Naive thymus-derived CD4-positive, alpha-beta T cell (primary cell): ENCODE measurements at places on chromosomes 16 and 17. TPM values are rescaled to one million over a fixed set of nuclear protein-coding genes. Genes with fewer than 3 reads are reported as not detected.

- no peak overlapping the region for H3K27ac ChIP-seq
- DNase-seq, result no peak
- H3K36me3 ChIP-seq, result peaks cover 31% of the 10 kb centered on the region
- H3K4me3 ChIP-seq, result no peak overlapping the region
These were observed 20.0 kb downstream of the IST1 start for GRCh38 chr16:71915350-71915749.

DNA sequence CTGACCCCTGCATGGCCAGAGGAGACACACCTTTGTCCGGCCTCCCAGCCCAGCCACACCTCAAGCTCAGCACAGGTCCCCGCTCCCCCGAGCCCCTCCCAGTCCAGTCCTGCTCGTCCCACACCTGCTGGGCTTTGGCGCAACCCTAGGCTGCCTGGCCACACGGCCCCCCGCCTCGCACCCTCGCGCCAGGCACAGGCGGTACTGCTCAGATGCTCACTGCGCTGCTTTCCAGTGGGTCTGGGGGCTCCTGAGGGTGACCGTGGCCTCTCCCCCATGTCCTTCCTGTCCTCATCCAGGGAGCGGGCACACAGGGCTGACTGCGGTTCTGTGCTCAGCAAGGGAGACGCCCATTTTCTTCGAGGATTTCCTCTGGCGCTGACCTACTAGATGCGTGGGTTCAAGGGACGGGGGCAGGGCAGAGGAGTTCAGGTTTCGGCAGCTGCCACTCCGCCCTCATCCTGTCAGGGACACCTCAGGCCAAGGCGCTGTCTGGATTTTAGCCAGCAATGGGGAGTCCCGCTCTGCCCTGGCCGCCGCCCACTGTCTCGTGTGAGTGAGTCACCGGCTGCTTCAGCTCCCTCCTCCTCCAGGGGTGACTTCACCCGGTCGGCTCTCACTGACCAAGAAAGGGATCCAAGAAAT is 118.0 kb upstream of the ZNF469 start:
- no peak for DNase-seq
- H3K27ac ChIP-seq, result no peak overlapping the region
- no peaks in the 10 kb centered on the region for H3K36me3 ChIP-seq
- H3K4me1 ChIP-seq, result no peaks in the 10 kb centered on the region
- H3K27me3 ChIP-seq, result no peaks in the 10 kb centered on the region

- no peaks in the 10 kb centered on the region for H3K4me1 ChIP-seq
- no peak for DNase-seq
These were observed 126.9 kb upstream of the WSCD1 start for GRCh38 chr17:5943232-5943631.

- no peak for DNase-seq
- no peaks in the 10 kb centered on the region for H3K36me3 ChIP-seq
- H3K27me3 ChIP-seq, result no peaks in the 10 kb centered on the region
These were observed 282.4 kb downstream of the ABCC12 start for GRCh38 chr16:47873434-47873833.

GRCh38 chr17:69523244-69523861 is 108.9 kb downstream of the MAP2K6 start:
- H3K27ac ChIP-seq, result no peak overlapping the region
- no peaks in the 10 kb centered on the region for H3K4me1 ChIP-seq
- H3K36me3 ChIP-seq, result no peaks in the 10 kb centered on the region
- H3K4me3 ChIP-seq, result no peak overlapping the region

- H3K27me3 ChIP-seq, result no peaks in the 10 kb centered on the region
- H3K4me1 ChIP-seq, result peaks cover 3% of the 10 kb centered on the region
- no peak for DNase-seq
- no peak overlapping the region for H3K4me3 ChIP-seq
- H3K36me3 ChIP-seq, result no peaks in the 10 kb centered on the region
These were observed 2.1 kb downstream of the P2RX5 start for GRCh38 chr17:3693829-3694231.

DNA sequence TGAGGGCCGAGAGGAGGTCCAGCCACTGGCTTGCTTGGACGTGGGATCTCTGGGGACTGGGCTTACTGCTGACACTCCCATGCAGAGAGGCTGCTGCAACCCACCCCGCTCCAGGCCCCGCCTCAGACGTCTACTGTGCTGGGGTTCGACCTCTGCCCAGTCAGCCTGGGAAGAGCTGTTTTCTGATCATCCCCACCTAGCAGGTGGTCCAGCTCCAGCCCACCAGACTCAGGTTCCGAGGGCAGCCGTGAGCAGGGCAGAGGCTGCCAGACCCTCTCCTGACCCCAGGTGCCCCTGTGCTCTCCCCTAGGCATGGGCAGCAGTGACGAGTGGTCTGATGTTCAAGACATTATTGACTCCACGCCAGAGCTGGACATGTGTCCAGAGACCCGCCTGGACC is 23.4 kb downstream of the NME3 start:
- peaks cover 5% of the 10 kb centered on the region for H3K36me3 ChIP-seq

DNA sequence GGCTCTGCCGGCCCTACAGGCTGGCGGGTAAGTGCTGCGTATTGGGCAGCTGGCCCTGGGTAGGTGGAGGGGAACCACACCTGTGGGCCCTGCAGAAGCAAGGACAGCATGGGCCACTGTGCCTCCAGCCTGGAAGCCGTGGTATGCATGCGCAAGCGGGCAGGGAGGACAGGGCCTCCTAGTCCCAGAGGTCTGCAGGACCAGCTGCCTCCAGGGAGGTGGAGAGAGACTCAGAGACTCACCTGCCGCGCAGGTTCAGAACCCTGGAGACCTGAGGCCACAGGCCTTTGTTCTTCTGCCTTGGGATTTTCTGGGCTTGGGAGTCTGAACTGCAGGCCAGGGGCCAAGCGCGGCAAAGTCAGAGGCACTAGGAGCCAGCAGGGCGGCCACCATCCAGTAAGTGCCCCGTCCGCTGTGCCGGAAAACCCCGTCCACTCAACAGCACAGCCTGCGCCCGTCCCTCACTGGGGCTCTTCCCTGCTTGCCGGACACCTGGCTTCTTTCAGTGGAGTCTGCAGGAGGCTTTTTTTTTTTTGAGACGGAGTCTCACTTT is 8.8 kb upstream of the RAB40C start:
- H3K27me3 ChIP-seq, result no peaks in the 10 kb centered on the region
- DNase-seq, result no peak
- no peaks in the 10 kb centered on the region for H3K36me3 ChIP-seq
- no peak overlapping the region for H3K27ac ChIP-seq
- no peak overlapping the region for H3K4me3 ChIP-seq
- no peaks in the 10 kb centered on the region for H3K4me1 ChIP-seq

- no peaks in the 10 kb centered on the region for H3K27me3 ChIP-seq
- H3K4me3 ChIP-seq, result no peak overlapping the region
- H3K36me3 ChIP-seq, result no peaks in the 10 kb centered on the region
- DNase-seq, result no peak
- H3K4me1 ChIP-seq, result no peaks in the 10 kb centered on the region
These were observed 48.0 kb upstream of the ZCCHC14 start for GRCh38 chr16:87540897-87541146.

GRCh38 chr17:78225088-78225865 is 6.2 kb upstream of the TMEM235 start:
- no peaks in the 10 kb centered on the region for H3K36me3 ChIP-seq
- H3K4me1 ChIP-seq, result no peaks in the 10 kb centered on the region
- H3K27me3 ChIP-seq, result no peaks in the 10 kb centered on the region
- DNase-seq, result no peak

DNA sequence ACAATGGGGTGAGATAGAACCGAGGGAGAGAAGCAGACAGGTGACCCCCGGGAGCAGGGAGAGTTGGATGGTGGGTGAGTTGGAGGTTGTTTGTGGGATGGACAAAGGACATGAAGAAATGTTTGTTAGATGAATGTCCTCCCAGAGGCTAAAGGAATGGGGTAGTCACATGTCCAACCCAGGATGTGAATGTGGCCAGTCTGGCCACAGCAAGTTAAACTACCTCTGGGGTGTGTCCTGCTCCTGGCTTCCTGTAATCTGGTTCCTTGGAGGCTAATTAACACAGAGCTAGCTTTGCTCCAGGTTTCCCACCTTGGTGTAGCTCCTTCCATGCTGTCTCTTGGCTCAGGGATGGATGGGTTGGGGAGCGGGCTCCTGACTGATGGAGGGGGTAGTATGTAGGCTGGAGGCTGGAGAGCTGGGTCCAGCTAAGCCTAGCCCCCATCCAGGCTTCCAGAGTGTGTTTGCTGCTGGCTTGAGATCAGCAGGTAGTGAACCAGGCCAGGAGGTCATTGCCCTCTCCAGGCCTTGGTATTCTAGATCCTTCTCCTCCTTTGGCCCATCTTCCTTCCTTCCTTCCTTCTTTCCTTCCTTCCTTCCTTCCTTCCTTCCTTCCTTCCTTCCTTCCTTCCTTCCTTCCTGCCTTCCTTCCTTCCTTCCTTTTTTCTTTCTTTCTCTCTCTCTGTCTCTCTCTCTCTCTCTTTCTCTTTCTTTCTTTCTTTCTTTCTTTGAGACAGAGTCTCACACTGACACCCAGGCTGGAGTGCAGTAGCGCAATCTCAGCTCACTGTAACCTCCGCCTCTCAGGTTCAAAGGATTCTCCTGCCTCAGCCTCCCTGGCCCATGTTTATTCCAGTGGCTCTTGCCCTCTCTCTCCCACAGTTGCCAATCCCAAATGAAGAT is 28.0 kb upstream of the UBE2G1 start:
- no peak overlapping the region for H3K27ac ChIP-seq
- no peaks in the 10 kb centered on the region for H3K36me3 ChIP-seq
- no peak overlapping the region for H3K4me3 ChIP-seq

DNA sequence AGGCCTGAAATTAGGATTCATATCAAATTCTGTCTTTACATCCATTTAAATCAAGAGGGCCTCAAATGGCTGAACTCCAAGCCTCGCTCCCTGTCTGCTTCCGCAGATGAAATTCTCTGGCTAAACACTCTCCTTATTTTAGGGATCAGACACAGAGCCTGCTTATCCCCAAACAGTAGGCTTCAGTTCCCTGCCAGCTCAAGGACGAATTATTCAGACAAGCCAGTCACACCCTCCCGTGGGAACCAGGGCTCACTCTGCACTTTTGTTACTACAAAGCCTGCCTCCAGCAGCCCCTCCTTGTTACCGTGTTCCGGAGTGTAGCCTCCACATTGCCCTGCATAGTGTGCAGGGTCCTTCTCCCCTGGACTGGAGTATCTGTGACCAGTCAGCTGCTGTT is 46.6 kb upstream of the LCMT1 start:
- peak overlapping the region; percentile 23 for H3K27ac ChIP-seq
- H3K4me1 ChIP-seq, result peaks cover 36% of the 10 kb centered on the region
- H3K36me3 ChIP-seq, result no peaks in the 10 kb centered on the region
- H3K4me3 ChIP-seq, result no peak overlapping the region

- no peaks in the 10 kb centered on the region for H3K27me3 ChIP-seq
- peaks cover 93% of the 10 kb centered on the region for H3K36me3 ChIP-seq
- no peak for DNase-seq
- no peak overlapping the region for H3K4me3 ChIP-seq
These were observed 49.4 kb upstream of the GSG1L start for GRCh38 chr16:28112908-28113307.

DNA sequence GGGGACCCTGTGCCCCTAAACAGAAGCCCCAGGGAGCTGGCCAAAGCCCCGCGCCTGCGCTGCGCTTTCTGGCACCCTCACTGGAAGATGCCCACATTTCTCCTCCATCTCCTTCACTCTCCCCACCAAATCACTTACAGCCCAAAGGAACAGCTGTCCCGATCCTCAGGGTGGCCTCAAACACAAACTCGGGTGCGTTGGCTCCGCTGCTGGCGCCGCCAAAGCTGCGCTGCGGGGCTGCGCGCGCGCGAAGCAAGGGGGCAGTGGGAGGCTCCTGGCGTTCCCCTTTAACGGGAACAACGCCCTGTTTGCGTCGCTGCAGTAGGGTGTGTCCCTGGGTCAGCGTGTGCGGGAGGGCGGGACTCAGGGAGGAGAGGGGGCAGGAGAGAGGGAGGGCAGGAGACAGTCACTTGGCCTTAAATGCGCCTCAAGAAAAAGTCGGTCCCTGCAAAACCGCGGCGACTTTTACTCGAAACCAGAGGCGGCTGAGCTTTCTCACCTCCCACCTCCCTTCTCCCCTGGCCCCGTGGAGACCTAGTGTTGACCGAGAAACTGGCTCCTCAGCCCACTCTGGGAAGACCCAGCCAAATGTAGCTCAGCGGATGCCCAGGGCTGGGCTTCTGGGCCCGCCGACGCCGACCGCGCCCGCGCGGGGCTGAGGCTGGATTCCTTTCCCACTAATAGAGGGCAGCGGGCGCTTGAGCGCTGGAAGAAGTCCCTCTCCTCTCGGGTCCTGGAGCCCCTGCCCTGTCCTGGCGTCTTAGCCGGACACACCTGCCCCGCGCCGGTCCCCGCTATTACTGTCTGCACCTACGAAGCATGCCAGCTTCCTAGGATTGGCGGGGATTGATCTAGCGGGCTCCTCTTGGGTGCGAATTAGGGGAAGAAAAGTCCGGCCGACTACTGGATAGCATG is 2.6 kb downstream of the PMP22 start:
- no peak overlapping the region for H3K27ac ChIP-seq
- peaks cover 3% of the 10 kb centered on the region for H3K27me3 ChIP-seq
- no peak for DNase-seq
- no peaks in the 10 kb centered on the region for H3K4me1 ChIP-seq
- H3K4me3 ChIP-seq, result no peak overlapping the region

The KRT28 gene
- not detected in 2 replicates for total RNA-seq

The SLC25A10 gene
- 27.4 and 27.6 TPM in 2 replicates for total RNA-seq

The SRL gene
- total RNA-seq, result not detected
